ENCODE measurements at places on chromosomes 5 and 9. TPM values are rescaled to one million over a fixed set of nuclear protein-coding genes. Genes with fewer than 3 reads are reported as not detected.

Gene ZNF79
- total RNA-seq = 5.3 TPM

DNA sequence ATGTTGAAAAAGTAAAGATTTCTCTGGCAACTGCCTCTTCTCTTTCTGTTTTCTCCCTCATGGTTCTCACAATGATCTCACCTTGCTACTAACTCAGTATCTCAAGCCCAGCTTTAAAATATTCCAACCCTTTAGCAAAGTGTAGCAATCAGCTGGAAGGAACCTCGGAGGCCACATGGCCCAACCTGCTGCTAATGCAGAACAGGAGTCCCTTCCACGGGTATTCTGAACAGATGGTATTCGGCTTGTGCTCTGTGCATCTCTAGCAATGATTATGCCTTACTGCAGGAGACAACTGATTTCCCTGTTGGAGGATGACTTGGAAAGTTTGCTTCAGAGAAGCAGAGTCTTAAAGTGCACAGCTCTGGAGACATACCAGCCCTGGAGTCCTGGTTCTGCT, 151.8 kb upstream of the PPP1R2B start:
- no peak for DNase-seq

Gene SGTB
- 7.1 TPM for total RNA-seq

DNA sequence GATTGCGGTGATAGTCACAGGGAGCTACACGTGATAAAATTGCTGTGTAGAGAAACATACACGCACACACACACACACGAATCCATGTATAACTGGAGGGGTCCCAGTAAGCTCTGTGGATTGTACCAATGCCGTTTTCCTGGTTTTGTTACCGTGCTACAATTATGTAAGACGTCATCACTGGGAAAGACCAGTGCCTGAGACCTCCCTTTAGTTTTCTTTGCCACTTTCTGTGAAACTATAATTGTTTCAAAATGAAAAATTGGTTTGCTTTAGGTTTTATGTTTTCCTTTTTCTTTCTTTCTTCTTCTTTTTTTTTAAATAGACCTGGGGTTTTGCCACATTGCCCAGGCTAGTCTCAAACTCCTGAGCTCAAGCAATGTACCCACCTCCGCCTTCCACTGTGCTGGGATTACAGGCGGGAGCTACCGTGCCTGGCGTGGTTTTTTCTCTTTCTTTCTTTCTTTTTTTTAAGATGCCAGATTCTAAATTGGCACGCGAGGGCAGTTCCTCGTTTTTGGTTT, 21.3 kb downstream of the OR2V2 start:
- no peak for DNase-seq

Gene PCDHB11
- total RNA-seq = 0.18 TPM

Gene CKMT2
- total RNA-seq = 1.2 TPM

DNA sequence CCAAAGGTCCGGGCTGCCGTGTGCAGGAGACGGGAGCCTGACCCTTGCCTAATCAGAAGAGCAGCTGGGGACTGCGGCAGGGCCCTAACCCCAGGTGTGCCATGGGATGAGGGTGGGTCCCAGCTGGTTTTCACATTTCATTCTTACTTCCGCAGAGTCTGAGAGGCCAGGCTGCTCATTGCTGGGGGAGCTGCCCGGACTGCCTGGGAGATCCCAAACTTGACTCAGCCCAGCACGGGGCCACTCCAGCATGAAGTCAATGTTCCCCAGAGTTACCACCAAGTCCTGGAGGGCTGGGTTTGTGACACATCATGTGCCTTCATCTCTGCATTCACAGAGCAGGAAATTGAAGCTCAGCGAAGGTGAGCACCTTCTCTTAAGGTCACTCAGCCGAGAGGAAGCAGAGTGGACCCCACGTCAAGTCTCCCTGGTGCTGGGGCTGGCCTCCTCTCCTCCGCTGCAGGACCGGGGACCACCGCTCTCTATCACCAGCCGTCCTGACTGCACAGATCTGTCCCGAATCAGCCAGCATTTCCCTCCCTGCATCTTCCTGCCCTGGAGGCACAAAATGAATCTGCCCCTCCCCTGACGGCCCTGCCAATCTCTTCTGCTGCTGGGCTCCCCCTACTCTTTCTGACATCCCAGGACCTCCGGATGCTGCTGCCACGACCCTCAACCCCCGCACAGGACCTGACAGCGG, 54.6 kb upstream of the PHYKPL start:
- DNase-seq = no peak

DNA sequence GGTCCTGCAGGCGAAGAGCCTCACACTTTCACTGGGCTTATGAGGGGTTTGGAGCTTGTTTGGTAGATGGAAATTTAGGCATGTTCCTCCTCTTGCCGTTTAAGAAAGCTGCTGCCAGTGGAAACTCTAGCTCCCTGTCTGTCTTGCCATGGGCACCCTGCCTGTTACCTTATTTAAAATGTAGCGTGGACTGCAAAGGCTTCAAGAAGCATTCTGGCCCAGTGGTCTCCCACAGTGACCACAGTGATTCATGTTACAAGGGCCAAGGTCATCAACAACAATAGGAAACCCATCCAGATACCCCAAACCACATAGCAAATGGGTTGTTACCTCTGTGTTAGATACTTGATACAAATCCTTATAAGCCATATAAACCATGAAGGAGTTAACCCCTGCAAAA, 96.6 kb downstream of the DPYSL3 start:
- DNase-seq = no peak

Measured in H7 (cell line).